Endothelial cell of umbilical vein (primary cell): ENCODE measurements at places on chromosomes 5 and 9. TPM values are rescaled to one million over a fixed set of nuclear protein-coding genes. Genes with fewer than 3 reads are reported as not detected.

The PCDHGA2 gene
- total RNA-seq, result 0.58 and 1.2 TPM in 2 replicates

DNA sequence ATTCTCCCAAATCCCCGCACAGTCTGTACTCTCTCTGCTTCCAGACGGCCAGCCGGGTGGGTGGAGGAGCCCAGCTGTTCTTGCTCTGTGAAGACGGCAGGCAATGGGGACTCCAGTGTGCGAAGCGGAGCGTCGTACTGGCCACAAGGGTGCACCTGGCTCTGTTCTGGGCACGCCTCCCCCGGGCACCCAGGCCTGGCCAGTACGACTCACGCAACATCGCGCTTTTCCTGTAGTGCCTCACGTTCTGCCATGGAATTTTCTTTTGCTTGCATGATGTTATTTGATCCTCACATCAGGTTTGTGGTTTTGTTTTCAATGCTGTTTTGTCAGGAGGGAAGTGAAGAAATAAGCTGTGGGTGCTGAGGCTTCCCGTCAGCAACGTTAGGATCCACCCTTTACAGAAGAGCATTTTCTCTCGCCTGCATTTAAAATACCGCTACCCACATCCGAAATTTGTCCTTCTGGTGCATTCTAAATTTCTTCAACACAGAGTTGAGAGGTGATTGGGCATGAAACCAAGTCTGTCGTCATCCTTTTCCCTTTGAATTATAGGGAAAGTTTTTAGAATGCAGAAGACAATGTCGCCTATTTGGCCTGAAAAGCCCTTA lies 311.7 kb downstream of the TRIM36 start:
- DNase-seq, result no peak

DNA sequence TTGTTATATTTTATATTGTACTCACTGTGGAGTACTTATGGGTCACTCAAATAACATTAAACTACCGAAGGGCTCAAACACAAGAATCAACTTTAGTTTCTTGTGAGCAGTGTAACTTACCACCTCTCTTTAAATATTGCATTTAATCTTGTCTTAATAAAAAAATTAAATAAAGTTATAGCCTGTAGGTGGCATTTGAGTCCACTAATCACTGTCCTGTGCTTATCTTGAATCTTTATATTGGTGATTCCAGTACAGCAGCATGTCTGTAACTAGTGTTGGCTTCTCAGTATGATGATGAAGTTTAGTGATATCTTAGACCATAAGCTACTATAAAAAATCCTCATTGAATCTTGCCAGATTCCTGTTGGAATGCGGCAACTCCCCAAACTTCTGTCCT lies 313.8 kb downstream of the FAM170A start:
- DNase-seq, result peak; percentile 11

DNA sequence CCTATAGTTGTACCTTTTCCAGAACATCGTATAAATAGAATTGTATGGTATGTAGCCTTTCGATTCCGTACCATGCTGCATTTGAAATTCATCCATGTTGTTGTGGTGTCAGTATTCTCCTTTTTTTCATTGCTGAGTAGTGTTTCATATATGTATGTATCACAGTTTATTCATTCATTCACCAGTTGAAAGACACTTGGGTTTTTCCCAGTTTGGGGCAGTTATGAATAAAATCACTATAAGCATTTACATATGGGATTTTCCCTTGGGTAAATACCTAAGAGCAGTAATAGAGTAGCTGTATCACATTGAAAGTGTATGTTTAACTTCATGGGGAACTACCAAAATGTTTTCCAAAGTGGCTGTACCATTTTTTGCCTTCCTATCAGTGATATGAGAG lies 16.1 kb upstream of the FKTN start:
- no peak for DNase-seq

DNA sequence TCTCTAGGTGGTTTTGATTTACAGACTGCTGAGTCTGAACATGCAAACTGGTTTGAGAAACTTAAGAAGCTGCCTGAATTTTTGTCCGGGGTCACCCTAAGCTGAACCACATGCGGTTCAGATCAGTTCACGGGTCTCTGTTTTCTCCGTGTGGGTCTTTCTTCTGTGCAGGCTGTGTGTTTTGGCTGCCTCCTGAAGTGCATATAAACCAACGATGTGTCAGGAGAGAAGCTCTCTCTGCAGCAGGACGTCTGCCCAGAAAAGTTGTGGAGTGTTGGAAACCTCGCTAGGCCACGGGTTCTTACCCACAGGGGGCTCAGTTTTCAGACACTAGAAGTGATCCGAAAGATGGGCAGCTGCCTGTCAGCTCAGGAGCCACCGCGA lies 364.2 kb downstream of the IRX2 start:
- DNase-seq, result no peak

DNA sequence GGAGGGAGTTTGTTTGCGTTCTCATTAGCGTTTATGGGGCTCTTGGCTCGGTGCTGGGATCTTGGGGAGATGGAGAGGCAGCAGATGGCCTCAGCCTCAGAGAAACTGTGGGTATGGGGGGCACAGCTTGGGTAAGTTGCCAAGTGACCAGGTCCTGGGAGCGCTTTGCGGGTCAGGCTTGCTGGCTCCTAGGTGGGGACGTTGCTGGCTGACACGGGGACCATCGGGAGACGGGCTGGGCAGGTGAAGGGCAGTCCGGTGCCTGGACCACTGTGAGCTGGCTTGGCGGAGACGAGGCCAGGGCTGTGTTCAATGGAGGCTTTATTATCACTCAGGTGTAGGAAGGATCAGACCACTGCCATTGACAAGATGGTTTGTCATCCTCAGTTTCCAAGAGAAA lies 30.0 kb downstream of the FGD3 start:
- DNase-seq, result no peak

GRCh38 chr9:15139469-15139868 lies 167.5 kb downstream of the TTC39B start:
- DNase-seq, result no peak

The CCDC192 gene
- total RNA-seq, result not detected in 2 replicates

GRCh38 chr5:107893642-107894041 lies 222.9 kb upstream of the EFNA5 start:
- DNase-seq, result peak; percentile 81

The SLC6A18 gene
- total RNA-seq, result not detected in 2 replicates

GRCh38 chr5:167730121-167730520 lies 561.3 kb upstream of the WWC1 start:
- no peak for DNase-seq

DNA sequence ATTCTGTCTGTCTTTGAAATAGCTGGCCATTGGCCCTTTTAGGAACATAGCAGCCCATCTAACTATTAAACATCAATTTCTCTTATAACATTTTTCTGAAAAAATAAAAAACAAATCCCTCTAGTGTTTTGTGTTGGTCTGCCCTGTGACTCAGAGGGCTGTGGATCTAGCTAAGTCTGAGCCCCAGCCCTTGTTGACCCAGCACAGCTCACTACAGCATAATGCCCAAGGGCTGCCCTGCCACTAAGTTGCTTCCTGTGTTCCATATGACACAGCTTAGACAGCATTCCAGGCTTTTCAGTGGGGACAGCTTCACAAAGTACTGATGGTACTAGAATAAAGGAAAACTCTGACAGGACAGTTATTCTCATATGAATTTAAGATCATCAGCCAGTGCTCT lies 136.0 kb downstream of the SCAMP1 start:
- DNase-seq, result peak; percentile 73

The OLFML2A gene
- 0.32 and 1.1 TPM in 2 replicates for total RNA-seq

DNA sequence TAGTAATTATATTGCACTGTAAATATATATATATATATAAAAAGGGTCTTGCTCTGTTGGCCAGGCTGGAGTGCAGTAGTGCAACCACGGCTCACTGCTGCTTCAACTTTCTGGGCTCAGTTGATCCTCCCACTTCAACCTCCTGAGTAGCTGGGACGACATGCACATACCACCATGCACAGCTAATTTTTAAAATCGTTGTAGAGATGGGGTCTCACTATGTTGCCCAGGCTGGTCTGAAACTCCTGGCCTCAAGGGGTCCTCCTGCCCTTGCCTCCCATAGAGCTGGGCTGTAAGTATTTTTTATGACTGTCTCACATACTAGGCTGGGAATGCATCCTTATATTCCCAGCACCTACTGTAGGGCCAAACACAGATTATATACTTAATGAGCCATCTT lies 11.9 kb downstream of the PSMD5 start:
- no peak for DNase-seq

The PSAT1 gene
- total RNA-seq, result 42.0 and 47.3 TPM in 2 replicates

The SLCO6A1 gene
- total RNA-seq, result not detected in 2 replicates

The CER1 gene
- total RNA-seq, result not detected in 2 replicates

- DNase-seq, result no peak
These were observed 90.6 kb upstream of the SLC25A48 start for GRCh38 chr5:135743705-135744411.

The IFNK gene
- not detected in 2 replicates for total RNA-seq

DNA sequence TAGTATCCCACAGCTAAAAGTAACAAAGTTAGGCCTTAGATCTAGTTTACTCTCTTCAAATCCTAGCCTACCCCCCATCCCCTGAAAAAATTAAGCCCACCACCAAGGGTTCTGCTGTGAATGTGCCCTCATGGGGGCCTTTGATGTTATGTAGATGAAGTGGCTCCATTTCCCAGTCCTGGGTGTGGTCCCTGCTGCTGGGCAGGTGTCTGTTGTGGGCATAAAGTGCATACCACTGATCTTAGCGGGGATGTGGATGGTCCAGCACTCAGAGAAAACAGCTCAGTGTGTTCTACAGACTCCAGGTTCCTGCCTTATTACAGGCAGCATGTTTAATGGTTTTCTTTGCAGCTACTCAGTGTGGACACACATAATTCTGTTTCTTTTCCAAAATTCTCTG lies 1.9 kb downstream of the PCBD2 start:
- DNase-seq, result no peak

The FASTKD3 gene
- 8.7 and 9.6 TPM in 2 replicates for total RNA-seq

DNA sequence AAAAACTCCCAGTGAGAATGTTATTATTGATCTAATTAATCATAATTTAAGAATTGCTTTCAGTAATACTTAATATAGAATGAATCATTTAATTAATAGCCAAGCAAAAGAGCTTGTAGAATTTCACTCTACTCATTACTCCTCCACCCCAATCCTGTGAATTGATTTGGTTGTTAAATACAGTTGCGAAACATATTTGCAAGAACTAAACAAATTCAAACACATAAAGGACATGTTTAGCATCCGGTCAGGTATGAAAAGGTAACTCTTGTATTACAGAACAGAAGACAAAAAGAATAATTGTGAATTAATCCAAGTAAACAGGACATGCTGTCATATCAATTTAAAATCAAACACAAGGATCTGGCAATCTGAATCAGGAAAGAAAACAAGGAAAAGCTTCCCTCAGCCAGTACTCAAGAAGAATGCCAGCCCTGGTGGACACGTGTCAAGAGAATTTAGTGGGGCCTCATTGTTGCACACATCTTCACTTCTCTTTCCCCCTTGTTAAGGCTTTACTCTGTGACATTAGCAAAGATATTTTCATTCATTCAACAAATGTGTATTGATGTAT lies 89.4 kb upstream of the SLC12A2 start:
- no peak for DNase-seq

- no peak for DNase-seq
These were observed 143.7 kb downstream of the TRIO start for GRCh38 chr5:14286574-14287421.

- no peak for DNase-seq
These were observed 18.4 kb downstream of the MSANTD3 start for GRCh38 chr9:100445161-100445902.

- no peak for DNase-seq
These were observed 213.4 kb downstream of the PRR16 start for GRCh38 chr5:120677481-120677880.

The SOX30 gene
- not detected in 2 replicates for total RNA-seq

DNA sequence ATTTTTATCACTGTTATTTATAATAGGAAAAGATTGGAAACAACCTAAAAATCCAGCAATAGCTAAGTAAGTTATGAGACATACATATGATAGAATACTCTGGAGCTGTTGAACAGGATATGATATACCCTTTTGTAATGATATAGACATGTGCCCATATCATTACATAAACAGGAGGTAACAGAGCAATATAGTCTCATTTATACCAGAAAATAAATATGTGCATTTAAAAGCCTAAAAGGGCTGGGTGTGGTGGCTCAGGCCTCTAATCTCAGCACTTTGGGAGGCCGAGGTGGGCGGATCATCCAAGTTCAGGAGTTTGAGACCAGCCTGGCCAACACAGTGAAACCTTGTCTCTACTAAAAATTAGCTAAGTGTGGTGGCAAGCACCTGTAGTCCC lies 2.3 kb upstream of the FABP6 start:
- peak; percentile 43 for DNase-seq

GRCh38 chr5:79595086-79595485 lies 17.2 kb upstream of the TENT2 start:
- no peak for DNase-seq

DNA sequence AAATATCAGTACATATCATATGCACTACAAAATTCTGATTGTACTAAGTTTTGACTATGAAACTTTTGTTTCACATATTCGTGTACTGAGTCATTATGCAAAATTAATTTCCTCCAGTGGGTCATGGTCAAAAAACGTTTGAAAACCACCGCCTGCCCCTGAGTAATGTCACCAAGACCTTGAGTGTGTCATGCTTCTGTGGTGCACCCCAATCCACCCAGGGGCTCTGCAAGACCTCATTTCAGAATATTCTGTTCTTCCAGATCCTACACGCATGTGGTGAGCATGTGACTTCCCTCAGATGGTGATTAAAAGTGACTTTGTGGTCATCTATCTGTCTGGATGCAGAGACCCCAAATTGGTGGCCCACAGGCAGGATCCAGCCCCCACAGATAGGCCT lies 31.0 kb downstream of the ABLIM3 start:
- peak; percentile 28 for DNase-seq

The DIRAS2 gene
- not detected in 2 replicates for total RNA-seq

The MUSK gene
- total RNA-seq, result not detected in 2 replicates

DNA sequence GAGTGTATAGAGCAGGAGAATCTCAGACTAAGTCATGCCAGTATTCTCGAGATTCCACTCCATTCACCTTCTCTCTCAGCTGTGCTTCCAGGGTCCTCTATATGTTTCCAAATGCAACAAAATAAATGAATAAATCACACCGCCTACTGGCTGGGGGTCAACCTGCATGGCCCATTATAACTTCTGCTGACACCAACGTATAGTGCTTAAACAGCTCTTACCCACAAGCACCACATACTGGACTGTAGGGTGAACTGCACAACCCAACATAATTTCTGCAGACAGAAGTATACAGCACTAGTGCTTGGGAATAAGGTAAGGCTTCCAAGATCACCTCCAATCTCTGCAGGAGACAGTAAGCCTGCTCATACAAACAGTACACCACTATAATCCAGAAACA lies 33.1 kb upstream of the HTR4 start:
- DNase-seq, result peak; percentile 58

The NACC2 gene
- total RNA-seq, result 25.1 and 27.1 TPM in 2 replicates

The IL31RA gene
- total RNA-seq, result 0.75 and 0.90 TPM in 2 replicates

- DNase-seq, result no peak
These were observed 46.5 kb downstream of the PPP1R2B start for GRCh38 chr5:156896546-156896945.

The PCDHB2 gene
- 0.23 and 0.58 TPM in 2 replicates for total RNA-seq

DNA sequence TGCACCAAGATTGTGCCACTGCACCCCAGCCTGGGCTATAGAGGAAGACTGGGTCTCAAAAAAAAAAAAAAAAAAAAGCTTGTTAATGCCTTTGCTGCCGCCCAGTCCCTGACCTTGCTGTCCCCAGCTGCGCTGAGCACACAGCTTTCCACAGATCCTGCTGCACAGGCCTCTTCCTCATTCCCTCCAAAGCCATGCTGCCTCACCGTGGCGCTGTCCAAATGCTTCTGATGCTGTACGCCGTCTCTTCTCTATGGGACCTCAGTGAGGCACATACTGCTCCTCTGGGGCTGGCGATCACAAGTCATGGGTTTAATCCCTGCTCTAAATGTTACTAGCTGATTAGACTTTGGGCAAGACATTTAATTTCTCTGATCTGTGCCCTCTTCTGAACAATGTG lies 234.1 kb downstream of the FBXL7 start:
- no peak for DNase-seq

- DNase-seq, result no peak
These were observed 104.8 kb downstream of the GABBR2 start for GRCh38 chr9:98603821-98604383.
